ENCODE measurements at places on chromosomes 3 and 15.

- DNase-seq, result peak; percentile 90
Observed at GRCh38 chr15:68352401-68353062, 75.0 kb downstream of the FEM1B start.

- no peak for DNase-seq
Observed at GRCh38 chr3:94615275-94616065, 552.6 kb downstream of the NSUN3 start.

DNA sequence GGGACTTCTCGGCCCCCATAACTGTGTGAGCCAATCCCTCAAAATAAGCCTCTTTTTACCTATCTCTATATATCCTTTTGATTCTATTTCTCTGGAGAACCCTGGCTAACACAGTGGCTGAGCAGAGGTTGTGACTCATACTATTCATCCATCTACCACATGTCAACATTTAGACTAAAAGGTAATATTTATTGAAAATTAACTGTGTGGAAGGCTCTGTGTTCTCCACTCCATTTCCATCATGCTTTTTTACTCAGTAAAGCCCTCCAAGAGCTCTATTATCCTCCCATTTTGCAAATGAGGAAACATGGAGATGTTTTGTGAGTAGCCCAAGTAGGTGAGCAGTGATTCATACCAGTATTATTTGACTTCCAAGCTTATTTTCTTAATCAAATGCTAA, 217.9 kb upstream of the DCBLD2 start:
- peak; percentile 69 for DNase-seq

DNA sequence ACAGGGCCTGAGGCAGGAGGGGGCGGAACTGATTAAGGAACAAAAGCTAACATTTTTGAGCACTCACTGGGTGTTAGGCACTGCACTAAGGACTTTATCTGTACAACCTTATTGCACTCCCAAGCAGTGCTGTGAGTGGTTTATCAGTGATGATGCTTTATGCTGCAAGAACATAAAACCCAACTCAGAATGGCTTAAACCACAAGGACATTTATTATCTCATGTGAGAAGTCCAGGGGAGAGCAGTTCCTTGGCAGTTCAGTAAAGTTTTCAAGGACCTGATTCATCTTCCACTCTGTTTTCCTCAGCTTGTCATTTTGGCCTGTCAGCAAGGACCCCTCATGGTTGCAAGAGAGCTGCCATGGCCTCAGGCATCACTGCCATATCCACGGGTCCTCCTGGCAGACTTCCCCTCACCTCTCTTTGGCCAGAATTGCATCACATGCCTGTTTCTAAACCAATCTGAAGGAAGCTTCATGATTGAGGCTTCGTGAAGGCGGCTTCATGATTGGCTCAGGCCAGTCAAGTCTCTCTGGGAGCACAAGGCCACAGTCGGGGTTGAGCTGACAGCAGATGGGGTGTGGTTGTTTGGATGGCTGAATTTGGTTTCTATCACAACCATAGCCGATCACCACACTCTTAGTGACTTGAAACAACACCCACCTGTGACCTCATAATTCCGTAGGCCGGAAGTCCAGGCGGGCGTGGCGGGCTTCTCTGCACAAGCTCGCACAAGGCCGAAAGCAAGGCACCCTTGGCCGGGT, 15.8 kb downstream of the EFCC1 start:
- DNase-seq, result no peak

DNA sequence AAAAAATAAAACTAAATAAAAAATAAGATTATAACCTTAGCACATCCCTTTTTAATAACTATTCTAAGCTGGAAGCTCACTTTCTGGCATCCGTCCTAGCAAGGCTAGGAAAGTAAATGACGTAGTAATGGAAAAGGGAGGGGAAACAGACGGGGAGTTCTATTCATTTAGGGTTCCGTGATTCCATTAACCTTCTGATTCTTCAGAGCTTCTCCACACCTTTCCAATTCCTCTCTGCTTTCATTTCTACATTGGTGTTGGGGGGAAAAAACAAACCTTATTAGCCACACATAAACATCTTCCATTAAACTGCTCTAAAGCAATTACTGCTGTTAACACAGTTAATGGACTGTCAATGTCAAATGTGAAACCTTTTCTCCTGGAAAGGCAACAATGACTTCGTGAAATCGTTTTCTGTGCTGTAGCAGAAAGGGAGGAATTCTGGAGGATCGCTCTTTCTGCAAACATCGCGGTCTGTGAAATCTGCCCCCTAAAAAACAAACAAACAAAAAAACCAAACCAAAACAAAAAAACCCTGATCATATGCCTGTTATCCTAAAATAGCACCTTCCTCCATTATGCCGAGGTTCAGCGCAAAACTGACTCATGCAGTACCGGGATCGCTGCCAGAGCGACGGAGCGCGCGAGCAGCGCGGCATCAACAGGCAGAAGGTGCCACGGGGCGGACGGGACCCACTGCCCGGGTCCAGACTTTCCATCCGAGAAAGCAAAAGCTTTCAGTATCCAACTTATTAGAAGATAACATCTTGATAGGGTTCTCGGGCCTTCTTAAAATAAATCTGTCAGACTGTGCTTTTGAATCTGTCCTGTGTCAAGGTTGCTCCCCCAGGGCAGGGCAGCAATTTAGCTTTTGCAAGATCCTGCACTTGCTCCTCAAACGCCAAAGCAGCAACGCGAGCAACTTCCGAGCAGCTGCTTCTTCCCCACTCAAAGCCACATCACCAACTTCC, 156.2 kb downstream of the FGF12 start:
- peak; percentile 23 for DNase-seq

- DNase-seq, result no peak
Observed at GRCh38 chr3:31614162-31614921, 81.6 kb downstream of the STT3B start.

Measured in fibroblast of skin of abdomen (primary cell).